Sigmoid colon (tissue), 7 donors: ENCODE measurements at places on chromosomes 13 and 19. TPM values are rescaled to one million over a fixed set of nuclear protein-coding genes. Genes with fewer than 3 reads are reported as not detected.

GRCh38 chr13:43402380-43402779 lies 379.0 kb downstream of the DNAJC15 start:
- no peaks in the 10 kb centered on the region for H3K36me3 ChIP-seq
- no peak for DNase-seq
- H3K4me3 ChIP-seq: no peak overlapping the region
- H3K27ac ChIP-seq: no peak overlapping the region

- peaks cover 12% of the 10 kb centered on the region for H3K36me3 ChIP-seq
- no peaks in the 10 kb centered on the region for H3K27me3 ChIP-seq
- H3K4me1 ChIP-seq: no peaks in the 10 kb centered on the region
- no peak overlapping the region for H3K4me3 ChIP-seq
- H3K27ac ChIP-seq: no peak overlapping the region
Observed at GRCh38 chr13:98415326-98416070, 161.4 kb downstream of the STK24 start.

- no peaks in the 10 kb centered on the region for H3K36me3 ChIP-seq
- H3K27ac ChIP-seq: no peak overlapping the region
- H3K4me3 ChIP-seq: no peak overlapping the region
- no peak for DNase-seq
Observed at GRCh38 chr13:100129605-100130004, 40.7 kb downstream of the PCCA start.

- peak overlapping the region; percentile 37 for H3K4me3 ChIP-seq
- peaks cover 12% of the 10 kb centered on the region for H3K4me1 ChIP-seq
- DNase-seq: peak; percentile 66
- no peaks in the 10 kb centered on the region for H3K27me3 ChIP-seq
Observed at GRCh38 chr19:43699506-43700394, 16.1 kb upstream of the IRGC start.

DNA sequence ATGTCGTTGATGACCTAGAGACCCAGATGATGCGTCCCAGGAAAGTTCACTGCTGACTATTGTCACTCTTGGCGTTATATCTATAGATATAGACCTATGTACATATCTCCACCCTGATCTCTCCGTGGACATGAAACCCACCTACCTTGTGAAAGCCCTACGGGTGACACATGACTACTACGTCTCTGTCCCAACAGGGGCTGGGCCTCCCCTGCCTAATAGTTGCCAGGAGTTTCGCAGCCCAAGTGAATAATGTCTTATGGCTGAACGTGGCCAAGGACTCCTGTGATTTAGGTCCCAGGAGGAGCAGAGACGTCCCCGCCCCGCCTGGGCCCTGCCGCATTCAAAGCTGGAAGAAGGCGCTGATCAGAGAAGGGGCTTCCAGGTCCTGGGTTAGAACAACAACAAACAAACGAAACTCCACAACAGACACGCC lies 4.9 kb upstream of the POU4F1 start:
- no peaks in the 10 kb centered on the region for H3K36me3 ChIP-seq
- DNase-seq: no peak
- H3K27me3 ChIP-seq: peaks cover 72% of the 10 kb centered on the region
- no peak overlapping the region for H3K27ac ChIP-seq
- H3K4me1 ChIP-seq: peaks cover 38% of the 10 kb centered on the region

DNA sequence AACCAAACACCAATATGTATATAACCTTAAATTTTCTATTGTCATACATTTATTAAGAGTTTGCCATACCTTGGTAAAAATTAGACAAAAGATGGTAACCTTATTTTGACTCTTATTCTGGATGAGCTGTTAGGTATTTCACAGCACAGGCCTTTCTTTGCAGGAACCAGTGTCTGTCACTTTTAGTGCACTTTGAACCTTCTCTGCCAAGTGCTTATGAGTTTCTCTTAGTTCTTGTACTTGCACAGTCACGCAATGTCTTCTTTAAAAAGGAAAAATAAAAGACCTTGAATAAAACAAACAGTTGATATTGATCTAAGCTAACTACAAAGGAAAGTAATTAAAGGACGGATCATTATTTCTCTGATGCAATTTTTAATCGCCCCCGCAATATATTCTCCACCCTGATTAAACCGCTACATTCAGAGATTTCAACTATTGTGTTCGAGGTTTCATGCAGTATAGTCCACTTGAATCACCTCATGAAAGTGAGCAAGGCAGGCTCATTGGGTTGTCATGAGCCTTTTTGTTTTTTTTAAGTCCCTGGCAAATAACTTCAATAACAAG lies 534.5 kb downstream of the KLF5 start:
- no peaks in the 10 kb centered on the region for H3K36me3 ChIP-seq
- H3K4me3 ChIP-seq: no peak overlapping the region
- H3K4me1 ChIP-seq: no peaks in the 10 kb centered on the region
- H3K27me3 ChIP-seq: no peaks in the 10 kb centered on the region
- H3K27ac ChIP-seq: no peak overlapping the region

- H3K36me3 ChIP-seq: no peaks in the 10 kb centered on the region
- H3K27ac ChIP-seq: no peak overlapping the region
- no peaks in the 10 kb centered on the region for H3K27me3 ChIP-seq
- no peak overlapping the region for H3K4me3 ChIP-seq
Observed at GRCh38 chr19:48806818-48807589, 3.8 kb downstream of the BCAT2 start.

GRCh38 chr13:113926301-113926761 lies 47.5 kb downstream of the C13orf46 start:
- no peak overlapping the region for H3K4me3 ChIP-seq
- H3K27me3 ChIP-seq: no peaks in the 10 kb centered on the region
- H3K4me1 ChIP-seq: peaks cover 31% of the 10 kb centered on the region
- no peak overlapping the region for H3K27ac ChIP-seq
- peak; percentile 62 for DNase-seq
- no peaks in the 10 kb centered on the region for H3K36me3 ChIP-seq

DNA sequence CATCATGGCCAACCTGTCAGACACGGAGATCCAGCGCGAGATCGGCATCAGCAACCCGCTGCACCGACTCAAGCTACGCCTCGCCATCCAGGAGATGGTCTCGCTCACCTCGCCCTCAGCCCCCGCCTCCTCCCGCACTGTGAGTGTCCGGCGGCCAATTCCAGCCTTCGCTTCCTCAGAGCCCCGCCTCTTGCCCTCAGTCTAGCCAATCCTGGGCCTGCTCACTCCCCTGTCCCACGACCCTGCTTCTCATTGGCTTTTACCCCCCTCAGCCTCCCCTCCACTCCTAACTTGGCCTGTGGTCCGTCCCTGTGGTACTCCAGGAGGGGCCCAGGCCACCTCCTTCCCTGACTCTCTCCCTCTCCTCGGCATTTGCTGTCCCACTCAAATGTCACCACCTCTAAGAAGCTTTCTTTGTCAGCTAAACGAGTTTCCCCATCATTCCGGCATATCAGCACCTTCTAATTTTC lies 12.3 kb downstream of the HRC start:
- H3K27me3 ChIP-seq: no peaks in the 10 kb centered on the region
- no peaks in the 10 kb centered on the region for H3K36me3 ChIP-seq
- H3K4me3 ChIP-seq: peak overlapping the region; percentile 27
- peaks cover 10% of the 10 kb centered on the region for H3K4me1 ChIP-seq

GRCh38 chr19:17244618-17245534 lies 843 bp downstream of the NR2F6 start:
- peak overlapping the region; percentile 84 for H3K27ac ChIP-seq
- no peaks in the 10 kb centered on the region for H3K36me3 ChIP-seq
- H3K4me3 ChIP-seq: peak overlapping the region; percentile 62
- no peaks in the 10 kb centered on the region for H3K27me3 ChIP-seq
- H3K4me1 ChIP-seq: peaks cover 32% of the 10 kb centered on the region

GRCh38 chr13:20495087-20496023 lies 30.3 kb downstream of the CRYL1 start:
- no peaks in the 10 kb centered on the region for H3K27me3 ChIP-seq
- no peaks in the 10 kb centered on the region for H3K36me3 ChIP-seq
- peak overlapping the region; percentile 15 for H3K4me3 ChIP-seq
- no peak overlapping the region for H3K27ac ChIP-seq
- peaks cover 6% of the 10 kb centered on the region for H3K4me1 ChIP-seq

DNA sequence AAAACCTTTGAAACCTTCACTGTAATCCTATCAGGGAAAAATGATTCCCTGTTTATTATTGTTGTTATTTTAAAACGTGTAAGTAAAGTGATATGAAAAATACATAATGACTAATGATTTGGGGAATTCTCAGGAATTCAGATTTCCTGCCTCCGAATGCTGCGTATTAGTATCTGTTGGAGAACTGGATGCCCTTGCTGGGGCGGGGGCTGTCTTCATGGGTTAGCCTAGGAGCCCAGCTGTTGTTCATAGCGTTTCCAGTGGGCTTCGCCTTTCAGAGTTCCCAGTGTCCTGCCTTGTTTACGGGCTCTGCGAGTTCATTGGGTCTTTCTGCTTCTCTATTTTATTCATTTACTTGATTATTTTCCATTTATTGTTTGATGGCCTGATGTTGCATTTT lies 18.4 kb downstream of the NAXD start:
- no peak for DNase-seq
- H3K27ac ChIP-seq: no peak overlapping the region
- H3K4me3 ChIP-seq: no peak overlapping the region
- no peaks in the 10 kb centered on the region for H3K27me3 ChIP-seq
- peaks cover 30% of the 10 kb centered on the region for H3K4me1 ChIP-seq

- no peak for DNase-seq
- no peak overlapping the region for H3K4me3 ChIP-seq
- H3K27me3 ChIP-seq: no peaks in the 10 kb centered on the region
- no peaks in the 10 kb centered on the region for H3K36me3 ChIP-seq
Observed at GRCh38 chr13:106528718-106529414, 6.6 kb downstream of the EFNB2 start.

- no peak overlapping the region for H3K4me3 ChIP-seq
- DNase-seq: no peak
- H3K27me3 ChIP-seq: no peaks in the 10 kb centered on the region
- H3K4me1 ChIP-seq: no peaks in the 10 kb centered on the region
- no peak overlapping the region for H3K27ac ChIP-seq
- no peaks in the 10 kb centered on the region for H3K36me3 ChIP-seq
Observed at GRCh38 chr13:34546344-34547250, 395.5 kb upstream of the NBEA start.

CDKN2D gene
- total RNA-seq: 7.5 TPM

MYH14 gene
- 0.95 TPM for total RNA-seq

GET3 gene
- 39.2 TPM for total RNA-seq

SRRM5 gene
- 1.1 TPM for total RNA-seq

EDNRB gene
- 17.6 TPM for total RNA-seq

CD209 gene
- 6.4 TPM for total RNA-seq

MBD3L2 gene
- not detected for total RNA-seq

LAIR1 gene
- 11.2 TPM for total RNA-seq

RNF17 gene
- total RNA-seq: not detected

ADM5 gene
- total RNA-seq: 1.5 TPM
